ENCODE measurements at places on chromosomes 2 and 18.

DNA sequence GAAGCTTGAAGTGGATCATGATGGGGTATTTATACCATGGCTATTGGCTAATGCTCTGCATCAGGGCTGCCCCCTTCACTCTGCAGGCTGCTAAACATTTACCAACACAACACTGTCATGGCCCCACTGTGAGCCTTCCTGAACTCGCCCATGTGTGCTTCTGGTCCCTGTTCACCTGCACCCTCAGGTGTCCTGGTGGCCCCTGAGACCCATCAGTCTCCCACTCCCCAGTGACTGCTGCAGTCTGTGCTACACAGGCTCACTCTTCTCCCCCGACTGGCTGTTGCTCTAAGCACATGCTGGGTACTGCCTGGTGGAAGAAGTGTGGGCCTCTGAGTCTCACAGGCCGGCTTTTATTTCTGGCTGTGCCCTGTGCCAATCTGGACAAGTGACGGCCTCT is 183.0 kb upstream of the HS6ST1 start:
- no peak for DNase-seq

- no peak for DNase-seq
Observed at GRCh38 chr2:20490300-20491181, 43.7 kb downstream of the RHOB start.

DNA sequence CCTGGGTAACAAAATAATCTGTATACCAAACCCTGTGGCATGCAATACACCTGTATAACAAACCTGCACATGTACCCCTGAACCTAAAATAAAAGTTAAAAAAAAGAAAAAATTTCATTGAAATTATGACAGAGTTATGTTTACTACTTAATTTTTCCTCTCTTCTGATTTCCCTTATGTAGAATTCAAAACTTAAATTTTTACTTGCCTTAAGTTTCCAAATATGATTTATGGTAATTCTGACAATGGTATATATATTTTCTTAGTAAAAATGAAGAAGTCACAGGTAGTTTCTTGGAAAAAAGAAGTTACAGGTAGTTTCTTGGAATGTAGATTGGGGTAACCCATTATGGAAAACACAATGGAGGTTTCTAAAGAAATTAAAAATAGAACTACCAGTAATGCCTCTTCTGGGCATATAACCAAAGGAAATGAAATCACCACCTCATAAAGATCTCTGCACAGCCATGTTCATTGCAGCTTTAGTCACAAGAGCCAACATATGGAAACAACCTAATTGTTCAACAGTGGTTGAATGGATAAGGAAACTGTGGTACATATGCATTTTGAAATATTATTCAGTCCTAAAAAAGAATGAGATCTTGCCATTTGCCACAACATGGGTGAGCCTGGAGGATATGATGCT is 164.9 kb downstream of the BABAM2 start:
- DNase-seq: peak; percentile 29

- DNase-seq: no peak
Observed at GRCh38 chr18:56913941-56914340, 232.9 kb upstream of the BOD1L2 start.

DNA sequence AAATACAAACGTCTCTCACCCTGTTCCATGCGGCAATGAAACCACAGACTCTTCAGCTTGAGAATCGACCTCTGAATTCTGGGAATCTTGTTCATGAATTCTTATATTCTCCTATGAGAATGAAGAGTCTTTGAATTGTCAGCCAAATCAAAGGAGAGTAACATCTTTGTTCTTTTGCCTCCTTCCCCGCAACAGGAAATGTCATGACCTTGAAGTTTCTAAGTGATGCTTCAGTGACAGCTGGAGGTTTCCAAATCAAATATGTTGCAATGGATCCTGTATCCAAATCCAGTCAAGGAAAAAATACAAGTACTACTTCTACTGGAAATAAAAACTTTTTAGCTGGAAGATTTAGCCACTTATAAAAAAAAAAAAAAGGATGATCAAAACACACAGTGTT is 21.8 kb downstream of the TNFAIP6 start:
- no peak for DNase-seq

GRCh38 chr18:59718464-59719157 is 21.4 kb upstream of the CCBE1 start:
- no peak for DNase-seq

GRCh38 chr2:83941886-83942285 is 517.2 kb downstream of the SUCLG1 start:
- DNase-seq: no peak

DNA sequence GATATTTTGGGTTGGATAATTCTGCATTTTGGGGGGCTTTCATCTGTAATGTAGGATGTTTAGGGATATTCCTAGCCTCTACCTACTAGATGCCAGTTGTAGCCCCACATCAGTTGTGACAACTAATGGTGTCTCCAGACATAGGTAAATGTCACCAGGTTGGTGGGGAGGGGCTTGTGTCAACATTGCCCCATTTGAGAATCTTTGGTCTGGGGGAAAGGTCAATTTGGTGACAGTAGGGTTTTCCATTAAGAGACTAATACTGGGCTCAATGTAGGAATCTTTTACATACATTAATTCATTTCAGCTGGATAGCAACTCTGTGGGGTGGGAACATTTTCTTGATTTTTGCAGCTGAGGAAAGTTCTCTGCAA is 6.6 kb upstream of the AFTPH start:
- no peak for DNase-seq

DNA sequence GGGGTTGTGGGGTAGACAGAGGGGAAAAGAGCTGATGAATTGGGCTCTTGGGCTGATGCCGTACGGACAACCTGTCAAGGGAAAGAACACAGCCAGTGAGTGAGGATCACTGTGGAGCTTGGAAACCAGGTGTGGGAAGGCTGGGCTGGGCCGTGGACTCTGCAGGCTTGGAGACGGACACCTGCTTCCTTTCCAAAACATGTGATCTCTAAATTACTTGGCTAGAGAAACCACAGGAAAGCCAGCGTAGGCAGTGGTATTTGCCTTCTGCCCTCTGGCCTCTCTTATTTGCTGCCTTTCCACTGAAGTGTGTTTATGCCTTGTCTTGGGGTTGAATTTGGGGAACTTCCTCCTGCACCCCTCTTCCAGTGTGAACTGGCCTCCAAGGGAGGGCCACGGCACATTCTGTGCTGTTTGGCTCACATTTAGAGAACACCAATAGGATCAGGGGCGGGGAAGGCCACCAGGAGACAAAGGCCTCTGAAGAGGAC is 267.7 kb downstream of the PRKCE start:
- peak; percentile 47 for DNase-seq

DNA sequence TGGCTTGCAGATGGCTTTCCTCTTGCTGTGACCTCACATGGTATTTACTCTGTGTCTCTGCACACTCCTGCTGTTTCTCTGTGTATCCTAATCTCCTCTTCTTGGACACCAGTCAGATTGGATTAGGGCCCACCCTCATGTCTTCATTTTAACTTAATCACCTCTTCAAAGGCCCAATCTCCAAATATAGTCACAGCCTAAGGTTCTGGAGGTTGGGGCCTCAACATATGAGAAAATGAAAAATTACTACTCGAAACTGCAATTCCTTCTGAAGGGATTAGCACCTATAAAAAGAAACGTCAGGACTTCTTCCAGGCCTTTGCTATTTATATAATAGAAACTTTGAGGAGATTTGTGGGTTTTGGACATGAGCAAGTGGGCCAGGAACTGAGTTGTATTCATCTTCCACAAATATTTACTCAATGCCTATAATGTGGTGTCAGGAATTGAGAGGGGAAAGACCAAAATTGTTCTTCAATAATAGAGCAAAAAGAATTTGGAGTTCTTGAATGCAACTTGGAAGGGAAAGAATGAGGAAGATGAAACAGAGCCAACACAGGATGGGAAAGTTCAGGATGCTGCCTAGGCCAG is 270.0 kb upstream of the FN1 start:
- no peak for DNase-seq

- DNase-seq: no peak
Observed at GRCh38 chr2:219537657-219538488, 5.7 kb downstream of the CHPF start.

All from MV-4-11 (cell line).